ENCODE measurements at places on chromosomes 5 and 9.

GRCh38 chr5:34728236-34728635, 72.1 kb downstream of the RAI14 start:
- DNase-seq: no peak

GRCh38 chr9:116713271-116713670, 26.2 kb downstream of the TRIM32 start:
- DNase-seq: no peak

DNA sequence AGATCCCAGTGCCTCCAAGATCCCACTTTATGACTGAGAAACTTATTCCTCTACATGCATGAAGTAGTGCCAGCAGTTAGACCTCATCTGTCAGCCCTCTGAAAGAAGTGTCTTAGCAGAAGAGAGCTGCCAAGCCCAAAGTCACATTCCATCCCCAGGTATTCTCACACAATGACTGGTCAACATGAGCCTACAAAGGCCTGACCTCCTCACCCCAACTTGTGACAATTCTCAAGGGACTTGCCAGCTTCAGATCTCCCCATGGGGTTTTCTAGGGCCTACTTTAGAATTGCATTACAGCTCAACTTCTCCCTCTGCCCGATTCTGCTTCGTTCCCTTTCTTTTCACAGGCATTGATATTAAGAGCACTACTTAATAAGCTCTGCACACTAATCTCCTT, 393.8 kb upstream of the SLC30A5 start:
- no peak for DNase-seq

- no peak for DNase-seq
These were observed 3.7 kb upstream of the CLTB start for GRCh38 chr5:176420086-176420485.

GRCh38 chr5:156137071-156137869, 189.7 kb upstream of the SGCD start:
- no peak for DNase-seq

DNA sequence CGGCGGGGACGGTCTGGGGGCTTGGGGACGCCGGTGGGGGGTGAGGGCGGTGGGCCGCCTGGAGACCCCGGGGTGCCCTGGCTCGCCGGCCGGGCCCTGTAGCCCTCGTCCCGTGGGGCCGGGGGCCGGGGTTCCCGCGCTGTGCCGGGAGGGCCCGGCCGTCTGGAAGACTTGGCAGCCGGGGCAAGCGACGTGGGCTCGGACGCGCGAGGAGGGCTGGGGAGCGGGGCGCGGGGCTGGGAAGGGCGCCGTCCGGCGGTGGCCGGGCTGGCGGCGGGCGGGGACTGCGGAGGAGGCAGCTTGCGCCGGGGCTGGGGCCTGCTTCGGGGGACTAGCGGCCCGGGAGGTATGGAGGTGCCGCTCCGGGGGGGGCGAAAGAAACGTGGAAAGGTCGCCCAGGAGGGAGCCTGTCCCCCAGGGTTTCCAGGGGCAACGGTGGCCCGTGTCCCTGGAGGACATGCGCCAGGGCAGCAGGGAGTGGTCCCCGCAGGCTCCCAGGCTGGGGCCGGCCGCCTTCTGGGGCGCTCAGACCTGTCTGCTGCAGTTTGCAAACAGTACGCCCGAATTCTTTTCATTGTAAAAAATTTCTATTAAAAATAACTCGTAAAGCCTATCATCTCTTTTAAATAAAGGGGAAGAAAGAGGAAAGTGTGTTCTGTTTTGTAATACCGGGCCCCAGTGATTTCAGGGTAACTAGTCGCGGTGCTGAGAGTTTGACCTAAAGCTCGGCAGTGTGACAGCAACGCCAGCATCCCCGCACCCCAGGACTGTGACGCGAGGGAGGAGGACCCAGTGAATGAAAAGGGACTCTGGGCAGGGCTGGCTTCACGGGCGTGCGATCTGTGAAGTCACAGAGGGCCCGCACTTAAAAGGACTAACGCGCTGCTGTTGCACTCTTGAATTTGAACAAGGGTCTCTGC, 752 bp upstream of the ANKH start:
- peak; percentile 62 for DNase-seq

- DNase-seq: no peak
These were observed 39.1 kb upstream of the PJA2 start for GRCh38 chr5:109448838-109449237.

- no peak for DNase-seq
These were observed 11.9 kb downstream of the LPCAT1 start for GRCh38 chr5:1511651-1512540.

DNA sequence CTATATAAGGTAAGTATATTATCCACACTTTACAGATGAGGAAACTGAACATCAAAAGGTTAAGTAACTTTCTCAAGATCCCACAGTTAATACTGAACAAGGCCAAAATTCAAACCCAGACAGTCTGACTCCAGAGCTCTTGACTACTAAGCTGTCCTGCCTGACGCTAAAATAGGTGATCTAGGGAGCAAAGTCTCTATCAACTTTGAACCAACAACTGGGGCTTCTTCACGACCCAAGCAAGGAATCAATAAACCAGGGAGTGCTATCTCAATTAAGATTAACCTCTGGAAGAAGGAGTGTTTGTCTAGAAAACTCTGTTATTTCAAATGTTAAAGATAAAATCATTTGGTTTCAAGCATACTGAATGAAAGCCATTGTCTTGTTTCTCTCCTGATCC, 64.4 kb downstream of the MRPS27 start:
- no peak for DNase-seq

DNA sequence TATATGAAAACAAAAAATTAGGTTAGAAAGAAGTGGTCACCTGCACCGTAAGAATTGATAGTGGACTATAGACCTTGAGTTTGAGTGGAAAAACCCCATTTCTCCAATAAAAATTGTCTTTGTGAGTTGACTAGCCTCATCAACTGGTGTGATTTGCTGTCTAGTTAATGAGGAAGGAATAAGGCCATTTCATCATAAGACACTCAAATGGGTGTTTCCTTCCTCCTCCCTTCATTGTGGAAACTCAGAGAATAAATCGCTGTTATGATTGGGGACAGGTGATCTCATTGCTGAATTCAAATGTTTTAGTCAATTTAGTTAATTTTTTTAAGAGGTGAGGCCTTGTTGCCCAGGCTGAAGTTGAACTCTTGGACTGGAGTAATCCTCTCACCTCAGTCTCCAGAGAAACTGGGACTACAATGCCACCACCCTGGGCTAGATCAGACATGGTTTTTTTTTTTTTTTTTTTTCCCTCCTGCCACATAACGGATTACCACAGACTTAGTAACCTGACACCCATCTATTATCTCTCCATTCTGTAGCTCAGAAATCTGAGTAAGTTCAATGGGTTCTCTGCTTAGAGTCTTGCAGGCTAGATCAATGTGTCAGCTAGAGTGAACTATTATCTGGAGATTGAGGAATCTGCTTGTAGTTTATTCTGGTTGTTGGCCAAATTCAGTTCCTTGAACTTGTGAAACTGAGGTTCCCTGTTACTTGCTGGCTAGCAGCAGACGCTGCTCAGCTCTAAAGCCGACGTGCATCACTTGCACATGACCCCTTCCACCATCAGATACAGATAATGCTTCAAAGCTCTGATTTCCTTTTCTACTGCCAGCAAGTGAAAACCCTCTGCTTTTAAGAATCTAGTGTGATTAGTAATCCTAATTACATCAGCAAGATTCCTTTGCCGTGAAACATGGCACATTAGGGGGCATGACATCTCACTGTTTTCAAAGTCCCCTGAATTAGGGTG, 663.8 kb upstream of the CDH9 start:
- no peak for DNase-seq

- no peak for DNase-seq
These were observed 13.7 kb downstream of the IL31RA start for GRCh38 chr5:55864606-55865541.

- DNase-seq: no peak
These were observed 11.4 kb downstream of the MRPL36 start for GRCh38 chr5:1788200-1788599.

DNA sequence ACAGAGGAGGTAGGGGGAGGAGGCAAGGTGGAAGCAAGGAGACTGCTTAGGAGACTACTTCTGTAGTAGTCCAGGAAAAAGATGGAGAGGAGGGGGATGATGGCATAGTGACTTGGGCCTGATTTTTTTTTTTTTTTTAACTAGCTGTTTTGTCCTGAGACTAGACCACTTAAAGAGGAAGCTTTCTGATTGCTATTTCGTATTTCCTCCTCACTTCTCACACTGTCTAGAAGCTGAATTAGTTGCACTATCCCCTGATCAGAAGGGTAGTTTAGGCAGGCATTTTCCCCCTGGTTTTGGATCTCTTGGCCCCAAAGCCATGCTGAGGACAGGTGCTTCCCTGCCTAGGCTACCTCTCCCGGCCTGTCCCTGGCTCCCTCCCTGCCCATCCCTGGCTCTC, 14.9 kb downstream of the LARP1 start:
- no peak for DNase-seq

- DNase-seq: no peak
These were observed 32.8 kb downstream of the AFAP1L1 start for GRCh38 chr5:149304195-149305078.

GRCh38 chr5:64972591-64972990, 203.9 kb downstream of the CWC27 start:
- DNase-seq: no peak
